ENCODE measurements at places on chromosomes 5 and 9. TPM values are rescaled to one million over a fixed set of nuclear protein-coding genes. Genes with fewer than 3 reads are reported as not detected.

Gene UBE2D2
- 137 TPM for total RNA-seq

Gene PCDHGB2
- 5.7 TPM for total RNA-seq

Gene MATR3
- 438 TPM for total RNA-seq

Gene PCDHGA4
- total RNA-seq, result 3.7 TPM

Gene FRMPD1
- not detected for total RNA-seq

Gene SLC25A2
- 0.72 TPM for total RNA-seq

Gene ARHGEF39
- 3.9 TPM for total RNA-seq

Gene LRRC70
- 1.2 TPM for total RNA-seq
